ENCODE measurements at places on chromosomes 4 and X.

DNA sequence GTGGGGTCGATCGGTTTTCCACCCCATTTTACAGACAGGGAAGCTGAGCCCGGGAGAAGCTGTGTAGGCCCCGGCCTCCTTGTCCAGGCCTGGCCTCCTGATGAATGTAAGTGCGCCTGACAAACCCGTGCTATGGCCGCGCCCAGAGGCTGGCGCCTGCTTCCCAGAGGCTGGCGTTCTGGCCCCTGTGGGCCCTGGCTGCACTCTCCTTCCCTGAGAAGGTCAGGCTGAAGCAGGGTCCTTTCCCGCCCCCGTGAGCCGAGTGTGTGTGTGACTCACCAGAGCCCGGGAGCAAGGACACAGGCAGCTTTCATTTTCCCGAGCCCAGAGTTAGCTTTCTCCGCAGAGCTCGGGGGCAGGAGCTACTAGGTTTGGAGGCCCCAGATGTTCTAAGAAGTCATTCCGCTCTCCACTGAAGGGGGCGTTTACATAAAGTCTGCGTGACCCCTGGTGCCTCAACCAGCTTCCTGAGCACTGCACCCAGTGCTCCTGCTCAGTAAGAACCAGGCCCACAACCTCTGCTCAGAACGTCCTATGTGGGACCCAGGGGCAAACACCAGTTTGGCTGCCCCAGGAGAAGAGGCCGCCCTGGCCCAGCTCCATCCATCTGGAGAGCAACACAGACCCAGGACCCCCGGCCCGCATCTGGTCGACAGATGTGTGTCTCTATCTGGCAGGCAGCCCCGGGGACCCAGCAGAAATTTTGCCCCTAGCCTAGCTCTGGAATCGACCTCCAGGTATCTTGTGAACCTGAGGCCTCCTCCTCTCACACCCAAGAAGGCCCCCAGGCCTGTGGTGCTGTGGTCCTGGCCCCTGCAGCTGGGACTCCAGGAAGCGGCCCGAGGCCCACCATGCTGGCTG is 13.6 kb downstream of the UVSSA start:
- DNase-seq, result no peak

DNA sequence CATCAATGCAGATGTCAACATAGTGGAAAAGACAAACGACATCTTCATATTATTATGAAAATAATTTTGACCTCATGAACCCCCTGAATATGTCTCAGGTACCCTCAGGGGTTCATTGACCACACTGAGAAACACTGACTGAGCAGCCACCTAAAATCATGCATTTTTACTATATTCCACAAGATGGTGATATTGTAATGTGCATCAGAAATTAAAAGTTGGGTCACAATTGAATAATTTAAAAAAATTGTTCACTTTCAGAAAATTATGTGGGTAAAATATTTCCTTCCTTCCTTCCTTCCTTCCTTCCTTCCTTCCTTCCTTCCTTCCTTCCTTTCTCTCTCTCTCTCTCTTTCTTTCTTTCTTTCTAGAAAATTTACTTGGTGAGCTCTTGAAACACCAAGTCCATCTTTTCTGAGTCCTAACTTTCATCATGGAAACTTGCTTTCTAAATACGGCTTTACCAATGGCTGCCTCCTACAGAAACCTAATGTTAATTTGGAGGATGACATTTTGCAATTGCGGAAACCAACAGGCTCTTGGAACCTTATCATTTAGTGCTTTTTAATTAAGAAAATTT is 103.6 kb downstream of the RTL3 start:
- no peak for DNase-seq

GRCh38 chr4:732911-733630 is 27.4 kb downstream of the PCGF3 start:
- DNase-seq, result no peak

- DNase-seq, result no peak
These were observed 16.0 kb upstream of the RBM3 start for GRCh38 chrX:48558271-48558670.

- no peak for DNase-seq
These were observed 64.8 kb downstream of the GLRA3 start for GRCh38 chr4:174764105-174764729.

DNA sequence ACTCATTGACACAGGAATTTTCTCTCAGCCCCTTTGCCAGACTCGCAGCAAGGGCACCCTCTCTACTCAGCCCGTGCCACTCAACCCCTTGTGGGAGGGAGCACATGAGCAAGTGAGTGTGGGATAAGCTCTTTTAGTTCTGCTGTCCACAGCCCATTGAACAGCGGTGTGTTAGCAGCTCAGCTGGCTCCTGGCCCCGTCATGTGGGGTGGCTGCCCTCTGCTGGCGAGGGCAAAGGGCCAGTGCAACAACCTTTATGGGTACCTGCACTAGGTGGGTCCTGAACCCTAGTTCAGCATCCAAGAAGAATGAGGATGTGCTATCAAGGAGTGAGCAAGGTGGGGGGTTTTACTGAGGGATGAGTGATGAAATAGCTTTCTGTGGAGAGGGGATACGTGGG is 85.0 kb upstream of the ZNF81 start:
- no peak for DNase-seq

- DNase-seq, result no peak
These were observed 205.3 kb upstream of the GEMIN8 start for GRCh38 chrX:14235004-14235403.

- no peak for DNase-seq
These were observed 1323.4 kb downstream of the C4orf33 start for GRCh38 chr4:130419211-130419975.

GRCh38 chr4:751676-752075 is 46.0 kb downstream of the PCGF3 start:
- DNase-seq, result no peak

GRCh38 chrX:2385224-2385623 is 115.6 kb downstream of the DHRSX start:
- DNase-seq, result no peak

DNA sequence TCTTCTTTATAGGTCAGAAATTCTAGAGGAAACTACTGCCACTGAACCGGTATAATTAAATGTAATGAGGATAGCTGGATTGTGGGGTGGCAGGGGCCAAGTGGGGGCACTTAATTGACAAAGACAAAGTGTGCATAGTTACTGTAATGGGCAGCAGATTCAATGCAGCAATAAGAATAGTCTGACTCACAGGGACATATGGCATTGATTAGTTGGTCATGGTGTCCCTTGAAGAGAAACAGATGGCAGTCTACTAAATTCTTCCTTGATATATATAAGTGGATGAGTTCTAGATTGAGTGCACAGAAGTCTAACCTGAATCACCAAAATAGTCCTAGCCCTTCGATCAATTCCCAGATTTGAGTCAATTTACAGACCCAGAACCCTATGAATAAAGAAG is 31.6 kb downstream of the ETDC start:
- DNase-seq, result no peak

DNA sequence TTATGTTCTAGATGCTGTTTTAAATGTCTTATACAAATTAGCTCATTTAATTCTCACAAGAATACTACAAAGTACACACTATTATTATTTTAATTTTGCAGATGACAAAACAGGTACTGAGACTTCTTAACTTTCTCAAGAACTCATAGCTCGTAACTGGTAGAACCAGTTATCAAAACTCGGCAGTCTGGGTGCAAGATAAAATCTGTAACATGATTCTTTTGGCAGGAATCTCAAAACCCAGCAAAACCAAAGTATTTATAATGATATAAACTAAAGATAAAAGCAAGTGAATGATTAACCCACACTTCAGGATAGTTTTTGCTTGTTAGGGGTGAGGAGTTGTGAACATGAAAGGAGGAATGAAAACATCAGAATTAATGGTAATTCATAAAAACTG is 27.6 kb downstream of the CLNK start:
- DNase-seq, result no peak

GRCh38 chrX:13265549-13266132 is 54.2 kb downstream of the ATXN3L start:
- DNase-seq, result no peak

DNA sequence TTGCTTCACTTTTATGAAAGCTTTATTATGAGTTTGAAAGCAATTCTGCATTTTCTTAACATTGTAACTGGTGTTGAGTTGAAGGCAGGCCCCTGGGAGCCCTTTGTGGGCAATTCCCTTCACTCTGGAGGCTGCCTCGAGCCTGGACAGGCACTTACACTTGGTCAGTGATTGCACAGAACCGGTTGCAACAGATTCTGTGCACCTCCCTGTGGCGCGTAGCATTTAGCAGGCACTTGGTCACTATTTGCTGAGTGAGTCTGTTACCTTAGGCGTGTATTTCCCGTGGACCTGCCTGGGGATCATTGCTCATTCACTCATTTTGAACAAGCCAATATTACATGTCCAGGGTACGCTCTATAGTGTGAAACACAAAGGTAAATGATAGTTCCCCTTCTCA is 80.4 kb downstream of the PTTG2 start:
- DNase-seq, result no peak

DNA sequence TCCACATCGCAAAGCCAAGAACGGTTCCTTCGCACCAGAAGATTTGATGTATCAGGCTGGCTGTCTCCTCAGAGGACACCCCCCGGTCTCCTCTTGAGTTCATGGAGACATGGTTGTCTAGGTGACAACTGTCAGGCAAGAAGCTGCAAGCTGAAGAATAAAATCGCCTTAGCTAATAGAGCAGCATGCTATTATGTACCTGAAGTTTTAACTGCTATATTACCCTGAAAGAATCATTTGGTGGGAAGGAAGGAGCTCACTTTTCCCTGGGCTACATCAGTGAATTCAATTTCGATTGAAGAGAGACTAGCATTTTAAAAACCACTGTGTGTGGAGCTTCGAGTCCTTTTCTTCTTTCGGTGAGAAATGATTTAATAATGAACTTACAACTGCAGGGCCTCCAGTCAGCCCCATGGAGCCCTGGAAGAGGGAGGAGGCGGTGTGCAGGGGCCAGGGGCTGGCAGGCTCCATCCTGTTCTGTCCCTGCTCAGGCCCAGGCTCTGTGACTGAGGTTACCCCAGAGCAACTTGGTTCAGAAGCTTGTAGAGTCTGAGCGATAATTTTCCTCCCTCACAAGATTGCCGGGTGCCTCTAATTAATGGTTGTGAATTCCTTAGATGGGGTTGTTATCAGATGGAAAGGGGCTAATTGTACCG is 191.3 kb downstream of the MID1IP1 start:
- DNase-seq, result no peak

- DNase-seq, result no peak
These were observed 337.7 kb upstream of the CTSO start for GRCh38 chr4:156291317-156291716.

GRCh38 chrX:53260836-53261235 is 20.5 kb downstream of the IQSEC2 start:
- DNase-seq, result no peak

DNA sequence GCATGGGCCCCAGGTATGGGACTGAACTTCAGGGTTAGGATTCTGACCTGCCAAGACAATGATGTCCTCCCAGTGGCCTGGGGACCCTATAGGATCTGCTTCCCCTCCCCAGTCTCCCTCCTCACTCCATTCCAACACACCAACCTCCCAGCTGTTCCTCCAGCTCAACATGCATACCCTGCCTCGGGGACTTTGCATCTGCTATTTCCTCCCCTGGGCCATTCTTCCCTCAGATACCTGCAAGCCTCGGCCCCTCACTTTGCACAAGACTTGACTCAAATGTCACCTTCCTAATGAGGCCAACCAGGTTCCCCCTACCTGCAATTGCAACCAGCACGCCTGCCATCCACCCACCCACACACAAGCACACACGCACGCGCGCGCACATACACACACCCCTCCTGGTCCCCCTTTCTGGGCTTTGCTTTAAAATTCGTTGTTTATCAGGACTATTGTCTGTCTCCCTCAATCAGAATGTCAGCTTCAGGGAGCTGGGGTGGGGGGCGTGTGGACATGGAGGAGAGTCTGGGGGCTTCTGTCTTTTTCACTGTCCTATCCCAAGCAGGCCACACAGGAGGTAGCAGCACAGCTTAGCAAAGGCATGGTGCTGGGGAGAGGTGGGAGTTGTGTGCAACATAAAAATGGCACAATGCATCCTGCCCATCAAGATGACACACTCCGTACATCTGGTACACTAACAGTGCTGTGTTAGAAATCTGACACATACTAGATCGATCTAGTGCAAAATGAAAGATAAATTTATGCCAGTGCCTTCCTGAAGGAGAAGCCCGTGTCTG is 20.6 kb upstream of the PPP2R2C start:
- DNase-seq, result no peak

DNA sequence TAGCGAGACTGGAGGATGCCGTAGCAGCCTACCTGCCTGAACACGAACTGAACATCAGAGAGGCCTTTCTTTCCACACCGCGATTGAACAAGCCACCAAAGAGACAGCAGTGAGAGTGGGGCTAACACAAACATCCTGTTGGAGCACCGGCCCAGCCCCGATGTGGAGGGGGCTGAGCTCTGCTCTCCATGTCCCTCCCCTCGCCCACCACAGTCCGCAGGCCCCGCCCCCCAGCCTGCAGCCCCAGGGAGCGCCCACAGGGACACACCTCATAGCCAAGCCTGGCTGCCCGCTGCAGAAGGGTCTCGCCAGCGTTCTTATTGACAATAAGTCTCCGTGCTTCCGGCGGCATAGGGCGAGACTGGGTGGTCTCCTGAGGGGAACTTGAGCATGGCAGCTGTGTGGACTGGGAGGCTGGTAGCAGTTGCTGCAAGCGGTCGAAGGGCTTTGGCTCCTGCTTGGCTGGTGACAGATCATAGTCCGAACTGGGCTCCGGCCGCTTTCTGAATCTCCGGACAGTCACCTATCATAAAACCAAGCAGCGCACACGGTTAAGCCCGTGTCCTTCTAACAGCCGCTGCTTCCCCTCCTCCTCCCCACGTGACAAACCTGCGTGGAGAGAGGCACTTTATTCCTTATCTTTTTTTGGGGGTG is 35.8 kb downstream of the BCOR start:
- no peak for DNase-seq
